ENCODE measurements at places on chromosomes 3 and 15. TPM values are rescaled to one million over a fixed set of nuclear protein-coding genes. Genes with fewer than 3 reads are reported as not detected.

TTLL13 gene
- total RNA-seq, result not detected

GRCh38 chr15:73632670-73633058 lies 525 bp downstream of the NPTN start:
- H3K36me3 ChIP-seq, result no peaks in the 10 kb centered on the region
- peak overlapping the region; percentile 99 for H3K4me3 ChIP-seq
- H3K27me3 ChIP-seq, result no peaks in the 10 kb centered on the region
- DNase-seq, result no peak

DNA sequence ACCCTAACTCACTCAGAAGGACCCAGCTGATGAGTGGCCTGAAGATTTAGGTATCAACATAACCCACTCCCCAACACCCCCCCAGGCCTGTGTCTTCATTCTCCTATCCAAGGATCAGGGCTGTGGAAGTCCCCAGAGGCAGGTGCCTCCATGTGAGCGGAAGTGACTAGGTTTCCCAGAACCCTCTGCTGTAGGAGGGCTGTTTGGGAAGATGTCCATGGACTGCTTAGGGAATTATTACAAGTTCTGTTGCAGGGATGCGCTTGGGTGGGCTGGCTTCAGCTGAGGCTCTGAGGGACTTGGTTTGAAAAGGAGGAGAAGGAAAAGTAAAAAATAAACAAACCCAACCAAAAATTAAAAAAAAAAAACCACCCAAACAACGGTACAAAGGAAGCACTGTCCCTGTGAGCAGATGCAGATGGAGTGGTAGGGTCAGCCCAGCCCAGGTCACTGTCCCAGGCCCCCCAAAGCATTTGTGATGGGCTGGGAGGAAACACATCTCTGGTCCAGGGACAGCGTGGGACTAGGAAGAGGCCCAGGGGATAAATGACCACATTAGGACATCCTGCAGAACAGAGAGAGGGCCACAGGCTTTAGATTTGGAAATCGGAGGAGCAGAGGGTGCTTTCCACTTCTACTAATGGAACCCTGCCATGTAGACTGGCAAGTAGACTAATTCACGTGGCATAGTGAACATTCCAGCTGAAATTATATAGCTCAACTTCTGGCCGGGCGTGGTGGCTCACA lies 12.2 kb upstream of the APOD start:
- no peaks in the 10 kb centered on the region for H3K36me3 ChIP-seq
- no peak overlapping the region for H3K4me3 ChIP-seq
- DNase-seq, result no peak
- no peaks in the 10 kb centered on the region for H3K4me1 ChIP-seq

- no peak overlapping the region for H3K4me3 ChIP-seq
- no peak for DNase-seq
- H3K27me3 ChIP-seq, result no peaks in the 10 kb centered on the region
- no peaks in the 10 kb centered on the region for H3K4me1 ChIP-seq
- H3K27ac ChIP-seq, result no peak overlapping the region
- no peaks in the 10 kb centered on the region for H3K36me3 ChIP-seq
These were observed 13.0 kb upstream of the UBR1 start for GRCh38 chr15:43118829-43119228.

- DNase-seq, result peak; percentile 45
- no peaks in the 10 kb centered on the region for H3K4me1 ChIP-seq
- H3K4me3 ChIP-seq, result no peak overlapping the region
- H3K36me3 ChIP-seq, result no peaks in the 10 kb centered on the region
- H3K27me3 ChIP-seq, result no peaks in the 10 kb centered on the region
- no peak overlapping the region for H3K27ac ChIP-seq
These were observed 62.0 kb downstream of the TTBK2 start for GRCh38 chr15:42858540-42858939.

DNA sequence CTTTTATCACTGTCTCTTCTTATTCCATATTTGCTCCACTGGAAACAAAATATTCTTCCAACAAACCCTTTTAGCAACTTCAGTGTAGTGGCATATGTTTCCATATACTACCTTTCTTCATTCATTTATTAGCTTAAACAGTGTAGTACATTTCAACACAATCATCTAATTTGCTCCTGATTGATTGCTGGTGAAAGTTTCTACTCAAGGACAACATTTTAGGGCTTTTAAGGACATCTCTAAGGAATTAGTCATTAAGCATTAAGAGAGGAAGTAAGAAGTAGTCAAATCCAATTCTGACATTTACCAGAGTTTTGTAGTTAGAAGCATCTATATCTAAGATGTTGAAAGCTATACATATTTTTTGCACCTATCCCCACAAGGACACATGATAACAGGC lies 55.8 kb downstream of the RSRC1 start:
- H3K4me1 ChIP-seq, result no peaks in the 10 kb centered on the region
- no peak for DNase-seq
- H3K36me3 ChIP-seq, result no peaks in the 10 kb centered on the region
- no peak overlapping the region for H3K27ac ChIP-seq
- H3K4me3 ChIP-seq, result no peak overlapping the region

- H3K27ac ChIP-seq, result peak overlapping the region; percentile 92
- no peaks in the 10 kb centered on the region for H3K36me3 ChIP-seq
- peak overlapping the region; percentile 56 for H3K4me3 ChIP-seq
These were observed 842 bp downstream of the PCCB start for GRCh38 chr3:136250903-136251460.

CERS3 gene
- not detected for total RNA-seq

GRCh38 chr3:27590437-27591298 lies 106.5 kb upstream of the SLC4A7 start:
- H3K27me3 ChIP-seq, result no peaks in the 10 kb centered on the region
- no peak overlapping the region for H3K4me3 ChIP-seq
- no peak for DNase-seq
- H3K36me3 ChIP-seq, result no peaks in the 10 kb centered on the region

PDIA3 gene
- 125 TPM for total RNA-seq

DNA sequence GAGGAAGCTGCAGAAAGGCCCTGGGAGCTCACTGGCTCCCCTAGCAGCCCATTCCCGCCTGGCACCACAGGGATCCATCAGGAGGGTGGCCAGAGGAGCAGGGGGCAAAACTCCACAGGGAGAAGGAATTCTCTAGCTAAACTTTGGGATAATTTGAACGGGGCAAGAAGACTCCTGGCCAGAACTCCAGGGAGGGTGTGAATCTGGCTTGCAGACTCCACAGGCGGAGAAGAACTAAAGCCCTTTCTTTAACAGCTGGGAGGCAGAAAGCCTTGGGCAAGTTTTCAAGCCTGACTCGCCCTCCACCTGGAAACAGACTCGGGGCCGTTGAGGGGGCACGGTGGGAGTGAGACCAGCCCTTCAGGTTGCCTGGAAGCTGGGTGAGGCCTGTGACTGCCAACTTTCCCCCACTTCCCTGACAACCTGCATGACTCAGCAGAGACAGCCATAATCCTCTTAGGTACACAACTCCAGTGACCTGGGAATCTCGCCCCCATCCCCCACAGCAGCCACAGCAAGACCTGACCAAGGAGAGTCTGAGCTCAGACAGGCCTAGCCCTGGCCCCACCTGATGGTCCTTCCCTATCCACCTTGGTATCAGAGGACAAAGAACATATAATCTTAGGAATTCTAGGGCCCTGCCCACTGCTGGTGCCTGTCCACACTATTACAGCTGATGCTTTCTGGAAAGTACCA lies 28.6 kb downstream of the SLC27A2 start:
- H3K27me3 ChIP-seq, result no peaks in the 10 kb centered on the region
- H3K4me1 ChIP-seq, result no peaks in the 10 kb centered on the region
- no peak overlapping the region for H3K4me3 ChIP-seq
- no peak for DNase-seq
- H3K27ac ChIP-seq, result no peak overlapping the region
- no peaks in the 10 kb centered on the region for H3K36me3 ChIP-seq

GRCh38 chr15:101143321-101143720 lies 108.5 kb downstream of the CHSY1 start:
- H3K4me1 ChIP-seq, result no peaks in the 10 kb centered on the region
- no peaks in the 10 kb centered on the region for H3K36me3 ChIP-seq
- H3K27me3 ChIP-seq, result no peaks in the 10 kb centered on the region
- no peak overlapping the region for H3K4me3 ChIP-seq
- H3K27ac ChIP-seq, result no peak overlapping the region
